Cardiac muscle cell (in vitro differentiated cells and primary cell): ENCODE measurements at places on chromosomes 5 and 9.

DNA sequence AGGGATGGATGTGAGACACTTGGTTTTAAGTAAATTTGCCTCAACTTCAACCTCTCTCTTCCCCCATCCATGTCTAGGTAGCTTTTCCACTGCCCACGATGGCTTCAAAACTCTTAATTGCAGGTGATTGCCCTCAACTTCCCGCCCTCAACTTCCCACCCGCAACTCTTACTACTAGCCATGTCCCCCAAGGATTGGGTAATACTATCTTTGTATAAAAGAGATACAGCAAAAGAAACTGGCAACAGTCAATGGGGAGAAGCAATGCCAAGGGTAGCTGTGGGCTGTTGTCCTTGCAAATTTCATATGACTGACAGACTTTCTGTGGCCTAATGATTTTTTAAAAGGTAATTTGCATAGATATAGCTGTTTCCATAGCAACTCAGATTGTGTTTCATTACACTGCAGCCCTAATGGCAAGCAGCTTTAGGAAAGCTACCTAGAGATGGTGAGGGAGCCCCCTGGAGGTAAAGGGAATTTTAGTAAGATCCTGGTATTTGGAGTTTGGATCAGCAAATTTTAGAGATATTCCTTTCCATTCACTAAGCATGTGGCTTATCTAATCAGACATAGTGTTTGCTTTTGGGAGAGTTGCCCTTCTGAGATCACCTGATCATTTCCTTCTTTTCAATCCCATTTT, 421.5 kb upstream of the DAP start:
- DNase-seq: peak; percentile 47
- no peak overlapping the region for H3K27ac ChIP-seq
- no peak overlapping the region for H3K4me3 ChIP-seq
- H3K4me1 ChIP-seq: no peaks in the 10 kb centered on the region
- H3K27me3 ChIP-seq: no peaks in the 10 kb centered on the region
- H3K36me3 ChIP-seq: no peaks in the 10 kb centered on the region

DNA sequence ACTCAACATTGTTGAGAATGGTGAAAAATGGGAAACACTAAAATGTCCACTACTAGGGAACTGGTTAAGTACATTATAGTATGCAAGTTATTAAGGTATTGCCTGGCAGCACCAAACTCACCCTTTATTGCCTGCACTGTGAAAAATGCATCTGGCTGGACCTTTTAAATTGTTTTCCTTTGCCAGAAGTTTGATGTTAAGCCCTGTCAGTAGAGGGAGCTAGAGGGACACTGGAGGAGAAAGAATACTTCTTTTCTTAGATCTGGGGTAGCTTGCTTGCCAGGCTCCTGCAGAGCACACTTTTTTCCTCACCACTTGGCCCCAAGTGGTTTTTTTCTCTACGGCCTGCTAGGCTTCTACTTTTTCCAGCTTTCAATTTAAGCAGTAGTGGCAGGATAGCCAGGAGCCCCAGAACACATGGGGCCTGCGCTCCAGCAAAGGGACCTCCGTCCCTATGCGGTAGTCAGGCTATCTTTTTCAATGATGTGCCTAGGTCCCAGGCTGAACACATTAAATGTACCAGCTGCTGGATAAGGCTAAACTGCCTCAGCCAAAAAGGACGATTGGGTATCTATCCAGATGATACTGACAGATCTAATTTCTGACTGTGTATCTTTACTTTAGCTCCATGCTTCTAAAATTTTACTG, 8.0 kb upstream of the HABP4 start:
- no peaks in the 10 kb centered on the region for H3K4me1 ChIP-seq
- H3K4me3 ChIP-seq: no peak overlapping the region
- H3K27ac ChIP-seq: no peak overlapping the region
- no peaks in the 10 kb centered on the region for H3K27me3 ChIP-seq

DNA sequence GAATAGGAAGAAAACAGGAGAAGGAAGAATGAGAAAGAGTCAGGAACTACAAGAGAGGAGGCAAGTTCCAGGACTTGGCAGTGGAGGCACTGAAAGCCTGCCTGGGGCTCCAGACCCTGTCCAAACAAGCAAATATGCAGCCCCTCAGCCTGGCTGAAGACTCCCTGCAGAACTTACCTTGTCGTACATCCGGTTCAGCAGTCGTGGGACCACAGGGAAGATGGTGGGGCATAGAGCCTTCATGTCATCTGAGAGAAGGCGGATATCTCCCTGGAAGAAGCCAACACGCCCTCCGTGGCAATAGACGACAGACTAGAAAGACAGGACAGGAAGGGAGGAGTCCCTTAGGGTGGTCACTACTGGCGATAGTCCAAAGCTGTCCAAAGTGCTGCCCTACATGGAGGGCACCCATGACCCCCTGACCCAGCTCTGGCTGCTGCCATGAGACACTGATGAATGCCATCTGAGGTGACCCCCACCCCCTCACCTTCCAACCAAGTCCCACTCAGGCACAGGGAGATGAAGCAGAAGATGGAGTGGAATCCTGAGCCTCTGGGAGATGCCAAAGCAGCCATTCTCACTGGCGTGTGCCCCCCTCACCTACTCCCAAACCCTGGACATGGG, 27.7 kb upstream of the MEIKIN start:
- H3K27me3 ChIP-seq: no peaks in the 10 kb centered on the region
- H3K4me3 ChIP-seq: no peak overlapping the region
- no peaks in the 10 kb centered on the region for H3K36me3 ChIP-seq
- DNase-seq: no peak
- H3K27ac ChIP-seq: no peak overlapping the region

DNA sequence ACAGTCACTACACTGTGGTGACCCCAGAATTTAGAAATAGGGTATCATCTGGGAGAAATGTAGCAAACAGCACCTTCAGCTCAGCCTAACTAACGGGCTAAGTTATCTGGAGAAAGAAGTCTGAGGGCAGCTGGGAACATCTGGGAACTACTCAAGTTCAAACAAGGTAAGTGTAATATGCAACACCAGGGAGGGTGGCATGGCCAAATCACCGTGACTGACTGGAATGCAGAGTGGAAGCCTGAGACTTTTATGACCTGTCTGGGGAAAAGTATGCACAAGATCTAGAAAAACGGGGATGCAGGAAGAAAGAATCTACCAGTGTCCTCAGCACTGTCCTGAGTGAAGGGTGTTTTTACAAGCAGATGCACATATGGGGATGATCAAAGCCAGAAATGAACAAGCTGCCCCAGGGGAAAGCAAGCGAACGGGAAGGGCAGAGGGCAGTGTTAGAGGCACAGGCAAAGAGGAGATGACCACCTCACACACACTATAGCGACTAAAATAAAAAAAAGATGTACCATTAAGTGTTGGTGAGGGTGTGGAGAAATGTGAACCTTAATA, 59.9 kb downstream of the SERINC5 start:
- peaks cover 51% of the 10 kb centered on the region for H3K4me1 ChIP-seq
- H3K27ac ChIP-seq: no peak overlapping the region
- H3K36me3 ChIP-seq: no peaks in the 10 kb centered on the region
- no peak for DNase-seq

GRCh38 chr9:70588381-70588780, 173.9 kb upstream of the KLF9 start:
- no peaks in the 10 kb centered on the region for H3K36me3 ChIP-seq
- H3K4me1 ChIP-seq: peaks cover 12% of the 10 kb centered on the region
- H3K4me3 ChIP-seq: no peak overlapping the region
- H3K27me3 ChIP-seq: no peaks in the 10 kb centered on the region
- H3K27ac ChIP-seq: no peak overlapping the region
- no peak for DNase-seq

- H3K27ac ChIP-seq: no peak overlapping the region
- H3K27me3 ChIP-seq: no peaks in the 10 kb centered on the region
- H3K36me3 ChIP-seq: no peaks in the 10 kb centered on the region
- no peak for DNase-seq
- H3K4me3 ChIP-seq: no peak overlapping the region
Observed at GRCh38 chr5:92665506-92665905, 915.5 kb downstream of the NR2F1-AS1 start.

- no peak overlapping the region for H3K27ac ChIP-seq
- DNase-seq: no peak
- H3K36me3 ChIP-seq: peaks cover 70% of the 10 kb centered on the region
- no peaks in the 10 kb centered on the region for H3K27me3 ChIP-seq
- H3K4me1 ChIP-seq: no peaks in the 10 kb centered on the region
- H3K4me3 ChIP-seq: no peak overlapping the region
Observed at GRCh38 chr5:96761618-96762017, 46.1 kb downstream of the ERAP1 start.

- peak; percentile 32 for DNase-seq
- H3K27me3 ChIP-seq: no peaks in the 10 kb centered on the region
- no peak overlapping the region for H3K27ac ChIP-seq
- no peaks in the 10 kb centered on the region for H3K4me1 ChIP-seq
- H3K36me3 ChIP-seq: no peaks in the 10 kb centered on the region
- H3K4me3 ChIP-seq: no peak overlapping the region
Observed at GRCh38 chr5:67770431-67771025, 445.0 kb upstream of the PIK3R1 start.

DNA sequence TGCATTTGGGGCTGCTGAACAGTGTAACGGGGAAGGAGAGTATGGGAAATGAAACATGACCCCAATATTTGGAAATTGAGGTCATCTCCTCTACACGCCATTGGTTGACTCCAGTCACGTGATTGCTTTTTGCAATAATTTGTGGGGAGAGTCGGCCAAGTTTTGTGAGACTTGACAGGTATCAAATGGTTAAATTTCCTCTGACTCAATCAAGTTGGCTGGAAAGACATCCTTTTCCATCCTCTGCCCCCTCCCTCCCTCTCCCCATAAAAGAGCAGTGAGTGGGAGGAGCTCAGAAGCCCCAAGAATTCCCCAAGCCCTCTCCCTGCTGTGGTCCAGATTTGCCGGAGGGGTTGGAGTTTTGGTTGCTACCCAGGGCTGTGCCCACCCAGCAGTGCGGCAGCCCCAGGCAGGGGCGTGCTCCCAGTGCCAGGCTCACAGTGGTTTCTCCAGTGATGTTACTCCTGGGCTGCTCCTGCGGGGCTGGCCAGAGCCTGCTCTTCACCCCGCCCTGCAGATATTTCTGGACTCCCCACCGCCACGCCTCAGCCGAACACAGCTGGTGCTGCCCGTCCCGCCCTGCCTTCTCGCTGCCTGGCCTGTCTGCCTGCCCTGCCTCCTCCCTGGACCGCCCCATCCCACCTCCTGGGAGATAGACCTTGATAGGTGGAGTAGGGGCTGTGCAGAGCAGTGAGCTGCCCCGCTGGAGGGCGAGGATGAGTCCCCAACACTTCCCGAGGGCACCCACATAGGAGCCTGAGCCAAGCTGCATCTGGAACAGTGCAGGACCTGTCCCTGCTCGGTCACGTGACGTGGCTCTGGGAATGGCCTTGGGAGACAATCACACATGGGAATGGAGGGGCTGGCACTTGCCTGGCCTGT, 3.4 kb downstream of the COL5A1 start:
- DNase-seq: no peak
- H3K4me1 ChIP-seq: peaks cover 26% of the 10 kb centered on the region
- no peaks in the 10 kb centered on the region for H3K27me3 ChIP-seq
- H3K4me3 ChIP-seq: no peak overlapping the region
- no peak overlapping the region for H3K27ac ChIP-seq

- H3K27ac ChIP-seq: no peak overlapping the region
- no peak for DNase-seq
- H3K4me3 ChIP-seq: no peak overlapping the region
- H3K36me3 ChIP-seq: no peaks in the 10 kb centered on the region
- no peaks in the 10 kb centered on the region for H3K27me3 ChIP-seq
Observed at GRCh38 chr5:119757276-119757675, 127.9 kb downstream of the FAM170A start.

DNA sequence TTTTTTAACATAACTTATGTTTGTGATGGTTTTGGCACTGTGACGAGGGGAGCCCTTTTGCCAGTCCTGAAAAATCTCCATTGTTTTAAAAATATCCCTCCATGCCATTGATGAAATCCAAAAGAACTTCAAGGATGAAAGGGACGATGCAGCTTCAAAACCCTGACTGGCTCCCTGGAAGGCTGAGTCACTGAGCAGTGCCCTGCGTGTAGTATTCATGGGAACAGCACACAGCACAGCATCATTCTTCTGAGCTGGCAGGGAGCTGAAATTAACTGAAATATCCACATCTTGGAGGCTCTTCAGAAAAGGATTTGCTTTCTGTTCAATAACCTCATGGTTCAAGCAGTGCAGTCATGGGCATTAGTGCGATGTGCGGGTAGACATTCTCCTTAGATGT, 29.7 kb downstream of the PDE4D start:
- H3K27me3 ChIP-seq: no peaks in the 10 kb centered on the region
- no peaks in the 10 kb centered on the region for H3K36me3 ChIP-seq
- no peak overlapping the region for H3K27ac ChIP-seq
- no peaks in the 10 kb centered on the region for H3K4me1 ChIP-seq
- DNase-seq: no peak

- no peaks in the 10 kb centered on the region for H3K27me3 ChIP-seq
- H3K27ac ChIP-seq: no peak overlapping the region
- no peak overlapping the region for H3K4me3 ChIP-seq
- H3K4me1 ChIP-seq: no peaks in the 10 kb centered on the region
- H3K36me3 ChIP-seq: no peaks in the 10 kb centered on the region
Observed at GRCh38 chr9:21119093-21119770, 22.4 kb downstream of the IFNW1 start.
